ENCODE measurements at places on chromosomes 2 and 18.
A peak's percentile ranks its signal among the peaks of the same experiment; 100 is the strongest.

DNA sequence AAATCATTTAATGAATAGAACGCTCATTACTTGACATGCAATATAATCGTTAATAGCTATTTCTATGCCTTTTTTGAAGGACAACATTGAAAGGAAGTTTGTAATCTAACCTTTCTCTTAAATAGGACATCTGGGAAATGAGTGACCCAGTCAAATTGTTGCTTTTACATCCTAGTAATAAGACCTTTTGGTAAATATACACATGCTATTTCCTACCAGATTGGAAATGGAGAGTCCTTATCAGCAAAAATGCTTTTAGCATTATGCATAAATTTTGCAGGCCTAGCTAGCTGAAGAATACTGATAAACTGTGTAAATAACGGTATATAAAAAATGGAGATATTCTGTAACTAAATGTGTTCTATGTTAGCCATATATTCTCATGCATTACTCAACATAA lies 567.3 kb upstream of the DSEL start:
- DNase-seq = no peak
- H3K4me3 ChIP-seq = no peak overlapping the region
- H3K4me1 ChIP-seq = no peaks in the 10 kb centered on the region
- H3K36me3 ChIP-seq = no peaks in the 10 kb centered on the region
- no peak overlapping the region for H3K27ac ChIP-seq

- H3K4me3 ChIP-seq = no peak overlapping the region
- no peaks in the 10 kb centered on the region for H3K36me3 ChIP-seq
- H3K4me1 ChIP-seq = no peaks in the 10 kb centered on the region
- no peaks in the 10 kb centered on the region for H3K27me3 ChIP-seq
- H3K27ac ChIP-seq = no peak overlapping the region
- DNase-seq = no peak
These were observed 1109.0 kb upstream of the CHAC2 start for GRCh38 chr2:52658598-52658997.

DNA sequence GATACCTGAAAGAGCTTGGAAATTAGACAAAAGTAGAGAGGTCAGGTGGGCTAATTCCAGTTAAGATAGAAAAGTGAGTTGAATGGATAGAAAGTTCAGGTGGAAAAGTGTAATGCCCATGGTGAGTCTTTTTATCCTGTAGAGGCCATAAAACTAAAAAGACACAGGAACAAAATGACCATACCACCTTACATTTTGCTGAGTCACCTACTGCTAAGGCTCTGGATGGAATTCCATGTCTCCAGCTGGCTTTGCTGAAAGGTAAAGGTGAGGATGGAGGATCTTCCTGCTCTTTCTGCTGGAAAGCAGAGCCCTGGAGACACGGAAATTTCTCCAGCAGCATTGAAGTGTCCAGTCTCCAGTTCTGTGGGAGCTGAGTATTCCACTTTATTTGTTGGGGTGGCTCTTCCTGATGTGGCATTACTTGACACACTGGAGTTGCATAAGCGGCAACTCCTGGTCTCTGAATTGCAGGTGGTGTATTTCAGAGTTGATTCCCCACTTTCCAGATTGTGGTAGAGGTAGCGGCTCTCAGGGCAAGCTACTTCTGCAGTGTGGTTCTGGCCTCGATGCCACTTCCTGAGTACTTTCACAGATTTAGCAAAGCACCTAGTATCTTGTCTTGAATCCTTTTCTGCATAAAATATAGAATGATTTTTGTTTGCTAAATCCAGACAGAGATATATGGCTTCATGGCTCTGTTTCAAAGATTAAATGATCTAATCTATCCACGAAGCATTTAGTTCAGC lies 10.7 kb downstream of the IL1RL2 start:
- H3K36me3 ChIP-seq = no peaks in the 10 kb centered on the region
- no peaks in the 10 kb centered on the region for H3K4me1 ChIP-seq
- no peak overlapping the region for H3K27ac ChIP-seq
- peaks cover 5% of the 10 kb centered on the region for H3K27me3 ChIP-seq
- DNase-seq = no peak

DNA sequence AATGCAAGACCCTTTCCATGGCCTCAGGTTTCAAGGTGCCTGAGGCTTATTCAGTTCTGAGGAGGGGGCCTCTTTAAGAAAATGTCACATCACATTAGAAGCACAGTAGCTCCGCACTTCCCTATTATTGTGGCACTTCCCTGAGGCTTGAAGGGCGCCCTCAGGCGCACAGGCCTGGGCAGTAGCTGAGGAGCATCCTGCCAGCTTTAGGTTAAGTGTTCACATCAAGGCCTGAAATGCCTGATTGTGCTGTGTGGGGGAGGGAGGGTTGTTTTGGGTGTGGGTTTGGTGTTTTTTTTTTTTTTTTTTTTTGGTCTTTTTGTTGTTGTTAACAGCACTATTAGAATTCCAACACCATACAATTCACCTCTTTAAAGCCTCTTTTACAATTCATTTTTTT lies 107.9 kb downstream of the CABLES1 start:
- H3K27ac ChIP-seq = no peak overlapping the region
- no peak overlapping the region for H3K4me3 ChIP-seq
- no peaks in the 10 kb centered on the region for H3K36me3 ChIP-seq
- peaks cover 10% of the 10 kb centered on the region for H3K4me1 ChIP-seq
- DNase-seq = no peak
- H3K27me3 ChIP-seq = no peaks in the 10 kb centered on the region

- H3K36me3 ChIP-seq = no peaks in the 10 kb centered on the region
- H3K4me3 ChIP-seq = no peak overlapping the region
- H3K27me3 ChIP-seq = no peaks in the 10 kb centered on the region
- H3K27ac ChIP-seq = peak overlapping the region; percentile 13
These were observed 262.6 kb downstream of the TNS1 start for GRCh38 chr2:217740178-217740577.

DNA sequence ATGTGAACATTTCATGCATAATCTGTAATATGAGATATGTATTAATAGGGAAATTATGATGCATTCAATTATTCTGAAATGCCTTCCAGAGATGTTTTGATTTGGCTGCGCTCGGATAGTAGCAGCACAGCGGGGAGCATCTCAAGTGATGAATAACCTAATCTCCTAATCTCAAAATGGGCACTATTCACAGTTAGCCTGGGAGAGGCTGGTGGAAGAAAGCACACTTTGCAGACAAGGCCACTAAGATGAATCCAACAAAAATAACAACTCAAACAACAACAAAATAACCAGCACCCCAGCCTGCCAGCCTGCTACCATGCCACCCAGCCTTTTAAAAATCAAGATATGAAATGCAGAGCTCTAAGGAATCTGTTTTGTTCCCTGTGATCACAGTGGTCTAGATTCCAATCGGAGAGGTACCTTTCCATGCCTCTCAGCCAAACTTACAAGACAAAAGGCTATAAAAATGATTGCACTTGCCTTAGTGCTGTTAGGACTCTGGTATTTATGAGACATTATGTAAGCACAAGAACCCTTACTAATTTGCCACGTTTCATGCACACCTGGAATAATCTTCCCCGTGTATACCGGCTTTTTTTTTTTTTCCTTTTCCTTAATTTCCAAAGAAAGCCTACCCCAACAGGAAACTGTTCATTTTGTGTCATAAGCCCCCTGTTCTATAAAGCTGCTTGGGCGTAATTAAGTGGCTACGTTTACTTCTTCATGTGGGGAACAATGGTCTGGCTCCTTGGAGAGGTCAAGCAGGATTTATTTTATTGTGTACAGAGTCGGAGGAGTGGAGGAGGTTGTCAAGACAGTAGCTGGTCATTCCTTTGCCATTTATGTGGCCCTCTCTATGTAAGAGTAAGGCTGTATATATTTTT lies 526.9 kb upstream of the FANCL start:
- H3K4me3 ChIP-seq = no peak overlapping the region
- H3K4me1 ChIP-seq = no peaks in the 10 kb centered on the region
- no peaks in the 10 kb centered on the region for H3K36me3 ChIP-seq
- H3K27ac ChIP-seq = no peak overlapping the region
- no peak for DNase-seq

DNA sequence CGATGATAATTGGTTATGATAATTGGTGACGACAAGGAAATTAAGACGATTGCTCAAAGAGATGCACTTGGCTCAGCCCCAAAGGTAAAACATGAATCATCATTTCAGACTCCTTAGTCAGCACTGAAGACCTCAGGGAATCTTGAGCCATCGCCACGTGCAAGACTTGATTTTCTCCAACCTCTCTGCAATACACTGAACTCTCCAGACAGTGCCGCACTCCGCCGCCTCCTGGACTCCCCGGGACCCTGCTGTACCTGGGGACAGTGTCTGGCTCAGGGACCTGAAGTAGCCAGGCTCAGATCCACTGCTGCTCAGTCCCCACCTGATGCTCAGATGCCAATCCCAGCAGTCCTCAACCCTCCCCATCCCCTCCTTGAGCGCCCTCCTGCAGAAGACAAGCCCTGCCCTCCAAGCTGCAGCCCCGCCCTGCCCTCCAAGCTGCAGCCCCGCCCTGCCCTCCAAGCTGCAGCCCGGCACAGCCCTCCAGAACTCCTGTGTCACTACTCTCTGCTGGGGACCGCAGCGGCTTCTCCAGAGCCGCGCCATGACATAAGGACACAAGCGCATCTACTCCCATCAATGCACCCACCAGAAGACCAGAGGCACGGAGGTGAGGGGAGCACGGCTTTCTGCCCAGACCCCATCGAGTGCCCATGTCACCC lies 1.1 kb downstream of the TMEM18 start:
- H3K36me3 ChIP-seq = peaks cover 17% of the 10 kb centered on the region
- no peaks in the 10 kb centered on the region for H3K27me3 ChIP-seq
- peak overlapping the region; percentile 75 for H3K4me3 ChIP-seq
- H3K27ac ChIP-seq = peak overlapping the region; percentile 99
- peaks cover 33% of the 10 kb centered on the region for H3K4me1 ChIP-seq

DNA sequence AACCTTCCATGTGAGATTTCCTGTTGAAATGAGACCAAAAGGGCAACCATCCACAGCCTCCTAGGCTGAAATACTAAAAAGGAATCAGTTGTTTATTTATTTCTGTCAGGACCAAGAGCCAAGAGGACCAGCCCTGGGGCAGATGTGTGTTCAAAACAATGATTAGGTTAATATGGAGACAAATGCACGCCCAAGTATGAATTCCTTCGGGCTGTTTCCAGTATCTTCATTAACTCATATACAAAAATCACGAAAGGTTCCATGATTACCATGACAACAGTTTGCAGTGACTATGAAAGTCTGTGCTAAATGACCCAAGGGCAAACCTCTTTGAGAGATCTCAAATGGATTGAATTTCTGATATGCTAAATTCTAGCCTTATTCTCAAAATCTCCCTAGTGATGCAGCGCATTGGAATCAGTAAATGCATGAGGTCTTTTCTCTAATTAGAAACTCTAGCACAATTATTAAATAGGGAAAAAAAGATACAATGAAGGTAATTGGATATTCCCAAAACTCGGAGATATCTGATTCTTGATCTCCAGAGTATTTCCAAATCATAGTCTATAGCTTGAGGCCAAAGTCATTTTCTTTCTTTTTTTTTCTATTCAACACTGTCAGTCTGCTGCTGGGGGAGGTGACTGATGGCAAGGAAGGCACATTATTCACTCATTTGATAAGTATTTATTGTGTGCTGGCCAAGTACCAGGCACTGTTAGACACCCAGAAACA lies 35.6 kb downstream of the VIT start:
- H3K4me1 ChIP-seq = no peaks in the 10 kb centered on the region
- no peak for DNase-seq
- H3K36me3 ChIP-seq = peaks cover 6% of the 10 kb centered on the region
- H3K4me3 ChIP-seq = no peak overlapping the region
- H3K27me3 ChIP-seq = peaks cover 6% of the 10 kb centered on the region

DNA sequence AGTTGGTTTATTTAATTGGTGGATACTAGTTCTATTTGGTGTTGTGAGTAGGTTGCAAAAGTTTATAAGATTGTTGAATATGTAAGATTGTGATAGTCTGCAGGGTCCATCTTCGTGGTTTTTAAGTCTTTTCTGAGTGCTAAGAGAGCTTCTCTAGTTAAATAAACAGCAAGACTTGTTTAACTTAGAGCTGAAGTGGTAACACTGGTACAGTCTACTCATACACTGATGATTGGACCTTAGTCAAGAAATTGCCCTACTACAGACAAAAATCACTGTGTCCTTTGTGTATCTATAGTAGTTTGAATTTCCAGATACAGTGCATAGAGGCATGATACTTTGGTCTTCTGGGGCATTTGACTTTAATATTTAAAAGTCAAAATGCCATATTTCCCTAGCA lies 94.6 kb downstream of the PHLPP1 start:
- DNase-seq = no peak
- H3K4me3 ChIP-seq = no peak overlapping the region
- no peak overlapping the region for H3K27ac ChIP-seq
- peaks cover 24% of the 10 kb centered on the region for H3K4me1 ChIP-seq
- H3K36me3 ChIP-seq = no peaks in the 10 kb centered on the region

- H3K27ac ChIP-seq = peak overlapping the region; percentile 92
- no peak overlapping the region for H3K4me3 ChIP-seq
- H3K4me1 ChIP-seq = peaks cover 46% of the 10 kb centered on the region
These were observed 15.0 kb upstream of the CYP1B1 start for GRCh38 chr2:38090928-38091327.

GRCh38 chr18:23673725-23674124 lies 11.0 kb upstream of the ANKRD29 start:
- no peak overlapping the region for H3K27ac ChIP-seq
- no peak for DNase-seq
- no peak overlapping the region for H3K4me3 ChIP-seq

GRCh38 chr18:77191071-77191751 lies 58.4 kb upstream of the GALR1 start:
- no peak for DNase-seq
- H3K4me3 ChIP-seq = no peak overlapping the region
- no peaks in the 10 kb centered on the region for H3K27me3 ChIP-seq

- H3K4me1 ChIP-seq = peaks cover 13% of the 10 kb centered on the region
- peaks cover 63% of the 10 kb centered on the region for H3K36me3 ChIP-seq
- DNase-seq = no peak
These were observed 23.2 kb downstream of the DNAJC27 start for GRCh38 chr2:24948506-24948905.

- H3K4me1 ChIP-seq = peaks cover 5% of the 10 kb centered on the region
- no peaks in the 10 kb centered on the region for H3K27me3 ChIP-seq
- no peak for DNase-seq
These were observed 87.9 kb downstream of the OSBPL6 start for GRCh38 chr2:178282075-178282815.

- H3K4me1 ChIP-seq = no peaks in the 10 kb centered on the region
- no peaks in the 10 kb centered on the region for H3K36me3 ChIP-seq
- H3K27me3 ChIP-seq = peaks cover 68% of the 10 kb centered on the region
- H3K4me3 ChIP-seq = no peak overlapping the region
- H3K27ac ChIP-seq = no peak overlapping the region
These were observed 401.8 kb downstream of the GALR1 start for GRCh38 chr18:77651441-77651840.

Measured in left ventricle myocardium inferior (tissue), 1 donor.